ENCODE measurements at places on chromosomes 16 and 17.

DNA sequence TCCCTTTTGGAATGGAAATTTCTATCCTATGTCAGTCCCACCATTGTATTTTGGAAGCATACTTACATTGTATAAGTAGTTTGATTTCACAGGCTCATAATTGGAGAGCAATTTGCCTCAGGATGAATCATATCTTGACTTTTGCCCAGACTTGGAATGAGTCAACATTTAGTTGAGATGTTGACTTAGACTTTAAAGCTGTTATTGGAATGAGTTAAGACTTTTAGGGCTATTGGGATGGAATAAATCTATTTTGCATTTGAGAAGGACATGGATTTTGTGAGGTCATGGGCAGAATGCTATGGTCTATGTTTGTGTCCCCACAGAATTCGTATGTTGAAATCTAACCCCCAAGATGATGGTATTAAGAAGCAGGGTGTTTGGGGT, 12.2 kb upstream of the ZNF594 start:
- DNase-seq: no peak

- no peak for DNase-seq
These were observed 18.0 kb downstream of the C17orf75 start for GRCh38 chr17:32323811-32324491.

DNA sequence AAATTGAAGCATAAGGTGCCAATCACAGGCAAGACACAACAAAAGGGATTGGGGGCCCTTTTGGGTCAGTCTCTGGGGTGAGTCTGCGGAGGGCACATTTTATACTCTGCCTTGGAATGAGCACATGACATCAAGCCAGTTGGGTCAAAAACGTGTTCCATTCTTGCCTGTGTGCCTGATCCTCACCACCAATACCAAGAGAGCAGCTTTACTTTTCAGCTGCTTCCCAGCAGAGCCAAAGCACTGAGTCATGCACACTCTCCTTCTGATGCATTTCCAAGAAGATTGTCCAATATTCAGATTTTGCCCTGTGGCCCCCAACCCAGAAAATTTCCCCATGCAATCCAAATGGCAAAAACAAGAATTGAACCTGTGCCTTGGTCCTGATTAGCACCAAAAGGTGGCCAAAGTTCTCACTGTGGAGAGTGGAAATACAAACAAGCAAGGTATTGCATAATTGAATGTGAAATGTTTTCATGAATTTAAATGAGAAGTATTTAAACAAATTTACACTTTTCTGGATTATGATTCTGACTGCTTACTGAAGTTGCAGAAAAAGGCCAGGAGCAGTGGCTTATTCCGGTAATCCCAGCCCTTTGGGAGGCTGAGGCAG, 217.8 kb upstream of the SOX9 start:
- no peak for DNase-seq

DNA sequence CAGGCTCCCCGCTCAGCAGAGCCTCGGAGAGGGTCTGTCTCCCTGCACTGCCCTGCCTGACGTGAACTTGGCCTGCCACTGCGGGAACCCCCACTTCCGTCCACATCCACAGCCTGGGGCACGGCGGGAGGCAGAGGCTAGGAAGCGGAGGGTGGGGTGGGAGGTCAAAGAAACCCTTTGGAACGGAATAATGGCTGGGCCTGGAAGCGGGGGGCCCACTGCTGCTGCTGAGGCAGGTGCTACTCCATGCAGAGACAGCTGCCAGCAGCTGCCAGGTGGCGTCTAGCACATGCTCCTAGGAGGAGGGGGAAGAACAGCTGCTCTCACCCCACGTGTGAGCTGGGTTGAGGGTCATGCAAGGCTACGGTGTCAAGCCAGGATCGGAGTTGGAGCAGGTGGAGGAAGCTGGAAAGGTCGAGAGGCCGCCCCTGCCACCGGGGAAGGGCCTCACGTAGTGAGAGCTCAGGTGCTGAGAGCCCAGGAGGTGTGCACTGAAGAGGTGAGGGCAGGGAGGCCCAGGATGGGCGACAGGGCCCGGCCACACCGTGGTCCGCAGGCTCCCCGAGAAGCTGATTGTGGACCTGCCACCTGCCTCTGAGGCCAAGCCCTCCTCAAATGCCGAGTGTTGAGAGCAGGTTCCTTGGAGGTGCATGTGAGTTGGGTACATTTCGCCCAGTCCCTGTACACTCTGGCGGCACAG, 9.8 kb downstream of the FSCN2 start:
- DNase-seq: no peak

- no peak for DNase-seq
These were observed 1.0 kb downstream of the FOXJ1 start for GRCh38 chr17:76139801-76140660.

- no peak for DNase-seq
These were observed 194.8 kb downstream of the HS3ST4 start for GRCh38 chr16:25886598-25886997.

GRCh38 chr16:72934636-72935403, 113.1 kb downstream of the ZFHX3 start:
- no peak for DNase-seq

GRCh38 chr16:48542020-48542473, 67.9 kb downstream of the N4BP1 start:
- DNase-seq: no peak

DNA sequence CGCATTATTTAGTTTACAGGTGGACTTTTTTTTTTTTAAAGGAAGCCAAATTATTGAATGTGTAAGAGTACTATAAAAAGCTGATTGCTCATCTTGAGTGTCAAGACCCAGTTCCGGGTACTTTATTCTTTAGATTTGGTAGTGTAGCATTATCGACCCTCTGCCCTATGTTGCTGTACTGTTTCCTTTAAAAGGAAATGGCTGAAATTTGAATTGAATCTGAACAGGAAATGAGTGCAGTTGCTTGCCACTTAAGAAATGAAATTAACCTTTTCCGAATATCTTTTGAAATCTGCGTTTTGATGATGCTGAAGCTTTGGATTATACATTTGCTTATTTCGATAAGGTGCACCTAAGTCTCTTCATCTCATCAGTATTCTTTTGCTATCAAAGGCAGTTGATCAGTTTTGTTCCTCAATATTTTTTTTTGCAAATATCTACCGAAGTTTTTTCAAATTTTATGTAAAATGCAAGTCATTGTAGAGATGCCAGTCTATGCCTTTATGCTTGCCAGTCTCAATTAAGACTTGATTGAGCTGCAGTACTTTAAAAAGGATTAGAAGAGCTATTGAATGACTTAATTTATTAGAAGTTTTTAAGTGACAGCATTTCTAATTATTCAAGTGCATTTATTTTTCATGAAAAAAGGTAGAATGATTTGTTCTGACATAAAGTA, 1.8 kb downstream of the GGNBP2 start:
- DNase-seq: no peak

GRCh38 chr17:77734371-77735080, 224.0 kb upstream of the TNRC6C start:
- DNase-seq: no peak

DNA sequence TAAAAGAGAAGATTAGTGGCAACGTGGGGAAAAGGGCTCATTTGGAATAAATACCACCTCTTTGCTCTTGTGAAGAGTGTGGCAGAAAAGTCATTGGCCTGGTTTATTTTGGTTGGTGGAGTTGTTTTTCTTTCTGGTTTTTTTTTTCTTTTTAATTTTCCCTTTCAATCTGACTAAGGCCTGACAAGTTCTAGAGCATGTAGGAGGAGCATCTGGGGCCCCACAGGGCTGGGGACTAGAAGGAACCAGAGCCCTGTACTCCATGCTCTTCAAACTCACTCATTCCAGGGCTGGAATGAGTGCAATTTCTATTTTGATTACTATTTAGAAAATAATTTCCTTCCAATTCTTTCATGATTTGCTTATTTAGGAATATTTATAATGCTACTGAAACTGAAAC, 13.3 kb downstream of the IRX5 start:
- no peak for DNase-seq

DNA sequence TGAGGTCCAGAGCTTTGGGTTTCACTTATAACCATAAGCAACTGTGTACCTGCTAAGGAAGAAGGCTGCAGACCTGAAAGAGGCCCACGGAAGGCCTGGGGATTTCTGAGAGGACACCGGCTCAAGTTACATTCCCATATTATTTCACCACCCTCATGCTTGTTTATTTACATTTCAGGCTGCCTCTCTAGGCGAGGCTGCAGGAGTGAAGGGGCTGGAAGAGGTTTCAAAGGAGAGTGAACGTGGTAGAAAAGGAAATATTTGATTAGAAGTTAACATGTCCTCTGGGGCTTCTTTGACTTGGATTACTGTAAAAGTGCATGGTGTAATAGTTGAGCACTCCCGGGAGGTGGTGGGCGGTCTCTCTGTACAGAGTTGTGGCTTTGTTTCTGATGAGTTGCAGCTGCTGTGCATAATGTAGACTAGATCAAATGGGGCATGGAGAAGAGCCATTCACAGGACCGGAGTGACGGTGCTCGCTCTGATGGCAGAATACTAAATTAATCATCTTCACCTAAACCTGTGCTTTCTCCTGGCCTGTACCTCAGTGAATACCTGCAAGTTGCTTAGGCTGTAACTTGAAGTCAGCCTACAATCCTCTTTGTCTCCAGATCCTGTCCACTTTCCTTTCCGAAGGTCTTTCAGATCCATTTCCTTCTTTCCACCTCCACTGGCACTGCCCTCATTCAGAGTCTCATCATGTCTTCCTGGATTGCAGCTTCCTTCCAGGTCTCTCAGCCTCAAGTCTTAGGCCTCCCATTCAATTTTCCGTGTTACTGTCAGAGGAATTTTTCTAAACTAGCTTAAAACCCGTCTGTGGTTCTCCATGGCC, 1.9 kb upstream of the CPD start:
- DNase-seq: peak; percentile 44

- peak; percentile 3 for DNase-seq
These were observed 538.5 kb upstream of the CDH11 start for GRCh38 chr16:65660390-65660789.

DNA sequence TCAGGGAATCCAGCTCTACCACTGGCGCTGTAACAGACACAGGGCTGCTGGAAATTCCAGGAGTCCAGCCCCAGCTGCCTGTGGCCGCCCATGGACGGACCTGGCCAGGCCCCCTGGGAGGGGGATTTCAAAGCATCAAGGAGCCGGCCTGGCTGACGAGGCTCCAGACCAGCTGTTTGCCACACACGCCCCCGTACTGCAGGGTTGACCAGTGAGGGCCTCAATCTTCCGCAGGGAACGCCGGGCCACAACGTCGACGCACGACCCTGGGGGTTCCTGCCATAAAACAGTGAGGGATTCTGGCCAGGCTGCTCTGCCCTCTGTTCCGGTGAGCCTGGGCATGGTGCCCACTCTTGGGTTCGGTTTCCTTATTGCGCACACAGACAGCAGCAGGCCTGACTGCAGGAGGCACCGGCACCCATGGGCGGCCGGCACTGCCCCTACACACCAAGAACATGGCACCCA, 3.7 kb downstream of the LMF1 start:
- no peak for DNase-seq

- no peak for DNase-seq
These were observed 4.3 kb downstream of the CENPX start for GRCh38 chr17:82018152-82018988.
